Endodermal cell (in vitro differentiated cells): ENCODE measurements at places on chromosomes 1 and 21. TPM values are rescaled to one million over a fixed set of nuclear protein-coding genes. Genes with fewer than 3 reads are reported as not detected.

The SMAP2 gene
- total RNA-seq = 22.3 and 22.8 TPM in 2 replicates

DNA sequence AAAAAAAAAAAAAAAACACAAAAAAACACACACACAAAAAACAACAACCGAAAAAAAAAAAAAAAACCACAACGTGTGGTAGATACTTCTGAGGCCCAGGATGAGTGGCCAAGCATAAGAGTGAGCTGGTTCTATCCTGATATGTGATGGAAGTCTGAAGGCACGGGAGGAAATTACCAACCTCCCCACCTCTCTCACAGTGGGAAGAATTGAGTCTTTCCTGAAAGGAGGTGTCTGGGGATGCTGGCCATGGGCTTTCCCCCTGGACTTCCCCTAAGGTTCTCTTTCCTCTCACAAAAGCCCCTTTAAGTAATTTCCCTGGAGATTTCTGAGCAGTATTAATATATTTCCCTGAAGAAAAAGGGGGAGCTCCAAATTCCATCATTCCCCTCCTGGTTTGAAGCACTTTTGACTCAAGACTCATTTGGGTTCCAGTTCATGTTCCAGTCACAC is 5.2 kb downstream of the TMCC2 start:
- no peak overlapping the region for H3K4me3 ChIP-seq
- no peak overlapping the region for H3K27ac ChIP-seq
- H3K4me1 ChIP-seq = no peaks in the 10 kb centered on the region
- H3K36me3 ChIP-seq = no peaks in the 10 kb centered on the region
- DNase-seq = no peak

The ASB17 gene
- not detected in 3 replicates for total RNA-seq

The IGFN1 gene
- total RNA-seq = 0.11 TPM in 1 of 2 replicates, not detected in the other

- no peaks in the 10 kb centered on the region for H3K4me1 ChIP-seq
- H3K4me3 ChIP-seq = no peak overlapping the region
- no peak overlapping the region for H3K27ac ChIP-seq
- no peak for DNase-seq
- H3K27me3 ChIP-seq = no peaks in the 10 kb centered on the region
Measured at GRCh38 chr1:28601696-28602095, 9.6 kb downstream of the RAB42 start.

The UFC1 gene
- total RNA-seq = 94.1 and 97.1 TPM in 2 replicates

The SELP gene
- not detected in 2 replicates for total RNA-seq

DNA sequence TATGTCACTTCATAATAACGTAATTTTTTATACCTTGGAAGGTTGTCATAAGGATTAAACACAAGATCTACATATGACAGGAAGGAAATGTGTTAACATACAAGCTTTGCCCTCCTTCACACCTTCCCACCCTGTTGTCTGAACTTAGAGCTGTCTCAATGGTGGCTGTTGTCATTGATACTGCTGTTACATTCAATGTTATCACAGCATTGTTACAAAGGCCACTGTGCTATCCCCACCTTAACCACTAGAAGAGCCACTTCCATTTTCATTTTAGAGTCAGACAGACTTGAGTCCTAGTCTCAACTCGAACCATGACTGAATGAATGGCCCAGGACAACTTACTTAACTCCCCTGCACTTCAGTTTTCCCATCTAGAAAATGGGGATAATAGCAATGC is 31.2 kb downstream of the TAS1R2 start:
- no peak for DNase-seq
- no peaks in the 10 kb centered on the region for H3K4me1 ChIP-seq
- H3K4me3 ChIP-seq = no peak overlapping the region
- H3K36me3 ChIP-seq = no peaks in the 10 kb centered on the region
- H3K27me3 ChIP-seq = no peaks in the 10 kb centered on the region
- no peak overlapping the region for H3K27ac ChIP-seq

DNA sequence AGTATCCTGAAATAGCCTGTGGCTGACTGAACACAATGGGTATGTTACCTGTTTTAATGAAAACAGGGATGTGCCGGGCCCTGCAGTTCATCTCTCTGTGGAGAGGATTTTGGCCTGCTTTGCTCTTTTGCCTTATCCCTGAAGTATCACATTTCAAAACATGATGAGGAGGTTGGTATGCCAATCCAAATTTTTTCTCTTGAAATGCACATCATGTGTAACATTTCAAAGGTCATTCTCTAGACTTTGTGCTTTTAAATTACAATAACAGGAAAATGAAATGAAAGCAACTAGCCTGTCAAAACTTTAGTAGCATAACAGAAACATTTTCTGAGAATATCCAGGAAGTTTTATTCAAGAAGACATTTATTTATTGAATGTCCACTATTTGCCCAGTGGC is 118.9 kb downstream of the SLC44A5 start:
- H3K27me3 ChIP-seq = no peaks in the 10 kb centered on the region
- H3K27ac ChIP-seq = no peak overlapping the region
- no peaks in the 10 kb centered on the region for H3K36me3 ChIP-seq
- H3K4me3 ChIP-seq = no peak overlapping the region
- no peaks in the 10 kb centered on the region for H3K4me1 ChIP-seq

The ZCCHC17 gene
- total RNA-seq = 25.3 to 54.1 TPM (median 53.8 TPM) in 3 replicates

- H3K27ac ChIP-seq = peak overlapping the region; percentile 72
- no peaks in the 10 kb centered on the region for H3K27me3 ChIP-seq
- H3K4me3 ChIP-seq = peak overlapping the region; percentile 57
- H3K4me1 ChIP-seq = peaks cover 17% of the 10 kb centered on the region
- no peaks in the 10 kb centered on the region for H3K36me3 ChIP-seq
- peak; percentile 66 for DNase-seq
Measured at GRCh38 chr1:115829023-115829674, 11.8 kb downstream of the NHLH2 start.

DNA sequence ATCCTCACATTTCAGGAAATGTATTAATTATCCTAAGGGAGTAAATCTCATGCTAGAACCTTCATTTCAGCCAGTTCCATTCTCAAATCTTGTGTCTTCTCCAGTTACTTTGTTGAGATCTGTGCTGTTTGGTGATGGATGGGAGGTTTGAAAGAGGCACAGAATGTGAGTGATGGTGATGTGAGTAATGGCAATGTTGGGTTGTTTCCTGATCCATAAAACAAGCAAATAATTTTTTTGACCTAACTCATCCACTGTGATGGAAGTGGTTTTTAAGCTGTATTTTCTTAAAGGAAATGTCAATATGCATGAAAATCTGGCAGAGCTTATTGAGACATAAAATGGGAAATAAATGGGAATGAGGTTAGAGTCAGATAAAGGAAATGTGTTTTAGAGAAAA is 214.7 kb downstream of the CHRM3 start:
- H3K4me3 ChIP-seq = no peak overlapping the region
- H3K27ac ChIP-seq = no peak overlapping the region
- DNase-seq = no peak

The SH3BGR gene
- 17.7 to 62.3 TPM (median 22.4 TPM) in 3 replicates for total RNA-seq

DNA sequence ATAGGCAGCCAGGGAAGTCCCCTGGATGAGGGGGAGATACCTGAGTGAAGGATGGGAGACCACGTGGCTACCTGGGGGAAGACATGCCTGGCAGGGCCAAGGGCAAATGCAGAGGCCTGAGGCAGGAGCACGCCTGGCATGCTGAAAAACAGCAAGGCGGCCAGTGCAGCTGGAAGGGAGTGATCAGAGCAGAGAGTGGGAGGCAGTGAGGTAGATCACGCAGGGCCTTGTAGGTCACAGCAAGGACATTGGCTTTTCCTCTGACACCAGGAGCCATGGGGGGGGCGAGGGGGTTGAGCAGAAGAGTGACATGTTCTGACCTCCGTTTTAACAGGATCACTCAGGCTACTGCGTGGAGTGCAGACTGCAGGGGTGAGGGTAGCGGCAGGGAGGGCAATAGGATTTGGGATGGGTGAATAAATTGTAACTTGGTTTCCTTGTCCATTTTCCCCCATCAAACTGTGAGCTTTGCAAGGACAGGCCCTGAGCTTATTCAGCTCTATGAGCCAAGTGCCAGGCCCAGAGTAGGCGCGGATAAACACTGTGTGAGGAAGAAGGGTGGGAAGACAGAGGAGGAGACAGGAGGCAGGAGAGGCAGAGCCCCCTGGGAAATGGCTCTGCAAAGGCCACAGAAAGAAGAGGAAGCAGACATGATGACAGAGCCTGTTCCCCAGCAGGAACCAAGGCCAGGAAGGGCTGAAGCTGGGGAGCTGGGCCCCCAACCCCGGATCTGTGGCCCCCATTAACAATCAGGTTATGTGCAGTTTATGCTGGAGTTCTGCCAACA is 16.6 kb downstream of the IFI6 start:
- H3K27me3 ChIP-seq = no peaks in the 10 kb centered on the region
- DNase-seq = peak; percentile 72
- no peaks in the 10 kb centered on the region for H3K4me1 ChIP-seq
- H3K36me3 ChIP-seq = no peaks in the 10 kb centered on the region
- no peak overlapping the region for H3K4me3 ChIP-seq

The C21orf91 gene
- 32.3 and 34.1 TPM in 2 replicates for total RNA-seq

The NPR1 gene
- 2.1 to 3.6 TPM (median 2.7 TPM) in 3 replicates for total RNA-seq

DNA sequence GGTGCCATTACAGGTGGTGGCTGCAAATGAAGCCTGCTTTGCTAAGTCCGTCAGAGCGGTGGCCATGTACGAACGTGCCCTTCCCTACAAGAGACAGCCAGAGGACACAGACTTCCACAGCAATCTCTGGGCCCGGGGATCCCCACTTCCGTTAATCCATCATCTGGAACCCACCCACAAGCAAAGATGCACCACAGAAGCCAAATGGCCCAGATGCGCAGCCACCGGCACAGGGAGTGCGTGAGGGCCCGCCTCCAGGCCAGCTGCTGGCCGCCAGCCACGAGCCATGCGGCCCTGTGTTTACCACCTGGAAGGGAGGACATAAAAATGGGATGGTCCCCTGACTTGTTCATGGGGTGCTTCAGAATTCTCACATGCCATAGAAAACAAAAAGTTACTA is 22.1 kb downstream of the MRAP start:
- H3K4me1 ChIP-seq = peaks cover 11% of the 10 kb centered on the region
- DNase-seq = no peak
- no peaks in the 10 kb centered on the region for H3K27me3 ChIP-seq
- peaks cover 77% of the 10 kb centered on the region for H3K36me3 ChIP-seq
- no peak overlapping the region for H3K4me3 ChIP-seq
- H3K27ac ChIP-seq = no peak overlapping the region

The NPHS2 gene
- not detected in 3 replicates for total RNA-seq

The KCNK1 gene
- 46.4 and 50.1 TPM in 2 replicates for total RNA-seq

DNA sequence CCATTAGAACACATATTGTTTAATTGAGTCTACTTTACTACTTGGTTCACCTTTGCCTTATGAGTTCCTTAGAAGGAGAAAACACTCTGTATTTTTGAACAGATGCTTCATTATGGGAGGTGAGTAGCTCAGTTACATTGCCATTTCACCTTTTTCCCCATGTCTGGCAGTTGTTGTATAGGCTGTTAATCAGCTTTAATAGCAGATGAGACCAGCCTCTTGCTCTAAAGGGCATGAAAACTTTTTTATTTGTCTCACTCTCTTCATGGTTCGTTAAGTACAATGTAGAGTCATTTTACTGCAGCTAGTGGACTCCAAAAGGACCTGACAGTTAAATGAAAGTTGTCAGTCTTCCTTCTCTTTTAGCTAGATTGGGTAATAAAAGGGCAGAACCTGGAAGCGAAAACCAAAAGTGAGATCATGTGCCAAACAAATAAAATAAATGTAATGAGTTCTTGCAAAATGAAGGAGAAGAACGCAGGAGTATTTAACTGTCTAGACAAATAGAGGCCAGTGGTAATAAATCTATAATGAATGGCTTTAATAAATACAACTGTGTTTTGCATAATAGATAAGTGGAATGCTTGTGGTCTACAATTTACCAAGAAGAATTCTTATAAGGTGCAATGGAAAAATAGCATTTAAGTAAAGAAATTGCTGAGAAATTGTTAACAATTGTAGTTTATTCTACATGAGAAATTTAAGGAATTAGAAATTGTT is 180.0 kb upstream of the NEGR1 start:
- DNase-seq = no peak
- no peaks in the 10 kb centered on the region for H3K4me1 ChIP-seq
- no peak overlapping the region for H3K4me3 ChIP-seq

The B3GALT5 gene
- 6.1 and 7.2 TPM in 2 replicates for total RNA-seq

DNA sequence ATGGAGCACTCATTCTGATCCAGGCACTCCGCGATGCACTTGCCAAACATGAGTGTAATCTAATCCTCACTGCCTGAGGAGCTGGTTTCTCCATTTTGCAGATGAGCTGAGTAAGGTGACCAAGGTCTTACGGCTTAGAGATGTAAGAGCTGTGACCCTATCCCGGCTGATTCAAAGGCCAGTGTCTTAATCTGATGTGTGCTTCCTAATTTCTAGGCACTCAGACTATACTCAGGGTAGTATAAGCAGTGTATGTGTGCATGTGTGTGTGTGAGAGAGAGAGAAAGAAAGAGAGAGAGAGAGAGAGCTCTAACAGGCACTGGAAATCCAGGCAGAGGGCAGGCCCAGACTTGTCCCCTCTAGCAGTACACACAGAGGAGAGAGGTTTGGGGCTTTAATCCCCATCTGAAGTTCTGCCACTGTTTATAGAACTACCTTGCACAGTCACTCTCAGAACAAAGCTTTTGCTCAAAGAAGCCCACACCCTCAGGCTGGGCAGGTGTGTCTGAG is 188.2 kb downstream of the ZBTB18 start:
- H3K4me3 ChIP-seq = no peak overlapping the region
- peak; percentile 17 for DNase-seq
- H3K4me1 ChIP-seq = peaks cover 1% of the 10 kb centered on the region
- no peaks in the 10 kb centered on the region for H3K27me3 ChIP-seq
- no peaks in the 10 kb centered on the region for H3K36me3 ChIP-seq
- H3K27ac ChIP-seq = no peak overlapping the region

DNA sequence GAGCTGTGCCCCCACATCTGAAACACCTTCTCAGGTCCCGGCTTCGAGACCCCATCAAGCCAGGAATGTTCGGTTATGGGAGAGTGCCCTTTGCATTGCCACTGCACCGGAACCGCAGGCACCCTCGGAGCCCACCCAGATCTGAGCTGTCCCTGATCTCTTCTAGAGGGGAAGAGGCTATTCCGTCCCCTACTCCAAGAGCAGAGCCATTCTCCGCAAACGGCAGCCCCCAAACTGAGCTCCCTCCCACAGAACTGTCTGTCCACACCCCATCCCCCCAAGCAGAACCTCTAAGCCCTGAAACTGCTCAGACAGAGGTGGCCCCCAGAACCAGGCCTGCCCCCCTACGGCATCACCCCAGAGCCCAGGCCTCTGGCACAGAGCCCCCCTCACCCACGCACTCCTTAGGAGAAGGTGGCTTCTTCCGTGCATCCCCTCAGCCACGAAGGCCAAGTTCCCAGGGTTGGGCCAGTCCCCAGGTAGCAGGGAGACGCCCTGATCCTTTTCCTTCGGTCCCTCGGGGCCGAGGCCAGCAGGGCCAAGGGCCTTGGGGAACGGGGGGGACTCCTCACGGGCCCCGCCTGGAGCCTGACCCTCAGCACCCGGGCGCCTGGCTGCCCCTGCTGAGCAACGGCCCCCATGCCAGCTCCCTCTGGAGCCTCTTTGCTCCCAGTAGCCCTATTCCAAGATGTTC is 4.3 kb downstream of the ADAMTSL4 start:
- no peak overlapping the region for H3K4me3 ChIP-seq
- peaks cover 7% of the 10 kb centered on the region for H3K36me3 ChIP-seq
- peaks cover 3% of the 10 kb centered on the region for H3K4me1 ChIP-seq
- no peak overlapping the region for H3K27ac ChIP-seq
- DNase-seq = no peak

GRCh38 chr1:226809785-226810571 is 60.4 kb upstream of the PSEN2 start:
- H3K27me3 ChIP-seq = no peaks in the 10 kb centered on the region
- peaks cover 2% of the 10 kb centered on the region for H3K4me1 ChIP-seq
